Activated CD8-positive, alpha-beta T cell treated with anti-CD3 and anti-CD28 coated beads for 36 hours (primary cell): ENCODE measurements at places on chromosomes 7 and 10. TPM values are rescaled to one million over a fixed set of nuclear protein-coding genes. Genes with fewer than 3 reads are reported as not detected.
A peak's percentile ranks its signal among the peaks of the same experiment; 100 is the strongest.

- no peaks in the 10 kb centered on the region for H3K36me3 ChIP-seq
- no peak overlapping the region for H3K4me3 ChIP-seq
- H3K4me1 ChIP-seq = no peaks in the 10 kb centered on the region
- H3K27me3 ChIP-seq = no peaks in the 10 kb centered on the region
- DNase-seq = no peak
These were observed 300.7 kb downstream of the XPNPEP1 start for GRCh38 chr10:109622566-109622965.

Gene ANKRD7
- 1.2 TPM for total RNA-seq

GRCh38 chr7:134041477-134041876 lies 85.7 kb upstream of the LRGUK start:
- no peaks in the 10 kb centered on the region for H3K4me1 ChIP-seq
- no peak overlapping the region for H3K27ac ChIP-seq
- H3K4me3 ChIP-seq = no peak overlapping the region
- peaks cover 9% of the 10 kb centered on the region for H3K36me3 ChIP-seq

DNA sequence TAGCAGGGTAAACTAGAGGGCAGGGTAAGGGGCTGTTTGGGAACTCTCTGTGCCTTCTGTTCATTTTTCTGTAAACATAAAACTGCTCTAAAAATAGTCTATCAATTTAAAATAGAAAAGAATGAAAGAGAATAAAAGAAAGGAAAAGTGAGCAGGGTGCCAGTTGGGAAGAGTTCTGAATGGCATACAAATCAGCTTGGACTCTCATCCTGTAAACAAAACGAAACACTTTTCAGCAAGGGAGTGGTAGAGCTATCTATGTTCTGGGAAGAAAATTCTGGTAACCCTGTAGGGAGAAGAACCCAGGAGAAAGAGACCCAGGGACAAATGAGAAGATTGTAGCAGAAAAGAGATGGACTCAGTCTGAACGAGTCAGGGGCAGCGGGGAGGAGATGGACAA lies 24.6 kb downstream of the SCRN1 start:
- H3K36me3 ChIP-seq = peaks cover 1% of the 10 kb centered on the region
- no peaks in the 10 kb centered on the region for H3K27me3 ChIP-seq
- DNase-seq = no peak
- no peak overlapping the region for H3K4me3 ChIP-seq
- peaks cover 9% of the 10 kb centered on the region for H3K4me1 ChIP-seq

DNA sequence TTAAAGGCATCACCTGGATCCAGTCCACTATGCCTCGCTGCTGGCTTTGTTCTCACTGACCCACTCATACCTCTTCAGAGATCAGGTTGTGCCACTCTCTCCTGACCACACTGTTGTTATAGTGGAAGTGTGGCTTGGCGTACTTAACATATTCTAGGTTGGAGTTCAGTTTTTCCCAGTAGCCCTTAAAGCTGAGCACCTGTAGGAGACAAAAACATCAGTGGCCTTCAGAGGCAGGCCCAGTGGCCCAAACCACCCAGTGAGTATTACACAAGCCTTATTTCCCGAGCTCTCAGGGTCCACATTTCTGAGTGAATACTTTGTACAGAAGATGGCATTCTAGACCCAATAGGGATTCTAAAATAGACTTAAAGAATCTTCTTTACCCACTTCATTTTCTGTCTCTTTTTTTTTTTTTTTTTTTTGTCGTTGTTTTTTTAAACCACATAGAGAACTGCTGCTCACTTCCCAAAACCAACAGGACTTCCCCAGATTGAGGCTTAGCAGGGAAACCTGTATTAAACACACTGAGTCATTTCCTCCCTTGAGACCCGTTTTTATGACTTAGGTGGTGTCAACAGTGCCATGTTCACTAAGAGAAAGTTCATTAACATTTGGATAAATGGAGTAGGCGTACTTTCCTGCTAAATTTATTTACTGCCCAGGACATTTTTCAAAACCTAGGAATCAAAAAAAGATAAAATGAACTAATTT lies 85.8 kb downstream of the GSAP start:
- H3K4me3 ChIP-seq = peak overlapping the region; percentile 14
- H3K27me3 ChIP-seq = no peaks in the 10 kb centered on the region
- H3K36me3 ChIP-seq = no peaks in the 10 kb centered on the region
- peak; percentile 49 for DNase-seq
- peaks cover 54% of the 10 kb centered on the region for H3K4me1 ChIP-seq
- peak overlapping the region; percentile 75 for H3K27ac ChIP-seq

GRCh38 chr10:15182540-15183207 lies 14.2 kb upstream of the NMT2 start:
- peaks cover 24% of the 10 kb centered on the region for H3K4me1 ChIP-seq
- no peak for DNase-seq
- no peaks in the 10 kb centered on the region for H3K36me3 ChIP-seq
- no peak overlapping the region for H3K4me3 ChIP-seq
- no peak overlapping the region for H3K27ac ChIP-seq

Gene ZNF804B
- not detected for total RNA-seq

- no peaks in the 10 kb centered on the region for H3K36me3 ChIP-seq
- no peak for DNase-seq
- peaks cover 33% of the 10 kb centered on the region for H3K4me1 ChIP-seq
- peak overlapping the region; percentile 22 for H3K27ac ChIP-seq
These were observed 41.4 kb upstream of the NPFFR1 start for GRCh38 chr10:70324951-70325781.

- no peaks in the 10 kb centered on the region for H3K36me3 ChIP-seq
- H3K4me3 ChIP-seq = no peak overlapping the region
- peaks cover 6% of the 10 kb centered on the region for H3K27me3 ChIP-seq
- DNase-seq = no peak
- no peaks in the 10 kb centered on the region for H3K4me1 ChIP-seq
These were observed 13.2 kb downstream of the PTPRN2 start for GRCh38 chr7:158574308-158575036.

Gene OR6V1
- total RNA-seq = not detected

- no peaks in the 10 kb centered on the region for H3K36me3 ChIP-seq
- no peak overlapping the region for H3K4me3 ChIP-seq
- DNase-seq = no peak
- H3K27ac ChIP-seq = no peak overlapping the region
These were observed 468.8 kb upstream of the NRP1 start for GRCh38 chr10:33803248-33803647.

- no peak for DNase-seq
- H3K27me3 ChIP-seq = no peaks in the 10 kb centered on the region
- H3K4me3 ChIP-seq = no peak overlapping the region
- H3K36me3 ChIP-seq = no peaks in the 10 kb centered on the region
These were observed 12.5 kb upstream of the HERPUD2 start for GRCh38 chr7:35707422-35707821.

Gene ATE1
- 18.0 TPM for total RNA-seq

- H3K4me1 ChIP-seq = no peaks in the 10 kb centered on the region
- H3K27me3 ChIP-seq = no peaks in the 10 kb centered on the region
- no peak overlapping the region for H3K27ac ChIP-seq
- no peak for DNase-seq
- no peaks in the 10 kb centered on the region for H3K36me3 ChIP-seq
These were observed 126.2 kb upstream of the ETV1 start for GRCh38 chr7:14115701-14116100.

DNA sequence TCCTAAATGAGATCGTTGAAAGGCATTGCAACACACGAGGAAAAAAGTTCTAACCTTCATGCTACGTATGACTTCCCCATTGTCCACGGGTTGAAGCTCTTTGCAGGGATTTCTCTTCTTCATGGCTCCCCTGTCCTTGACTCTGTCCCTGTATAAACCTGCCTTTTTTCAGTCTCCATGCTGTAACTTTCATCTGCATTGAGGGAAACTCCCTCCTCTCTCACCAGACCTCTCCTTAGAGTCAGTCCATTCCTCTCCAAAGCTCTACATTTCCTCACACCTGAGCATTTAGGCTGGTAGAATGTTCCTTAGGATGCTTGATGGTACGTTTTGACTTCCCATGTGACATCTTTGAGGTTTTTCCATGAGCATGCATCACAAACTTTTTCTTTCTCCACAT lies 134.2 kb upstream of the FAM171A1 start:
- no peak overlapping the region for H3K27ac ChIP-seq
- H3K36me3 ChIP-seq = no peaks in the 10 kb centered on the region
- peaks cover 24% of the 10 kb centered on the region for H3K27me3 ChIP-seq
- no peaks in the 10 kb centered on the region for H3K4me1 ChIP-seq

DNA sequence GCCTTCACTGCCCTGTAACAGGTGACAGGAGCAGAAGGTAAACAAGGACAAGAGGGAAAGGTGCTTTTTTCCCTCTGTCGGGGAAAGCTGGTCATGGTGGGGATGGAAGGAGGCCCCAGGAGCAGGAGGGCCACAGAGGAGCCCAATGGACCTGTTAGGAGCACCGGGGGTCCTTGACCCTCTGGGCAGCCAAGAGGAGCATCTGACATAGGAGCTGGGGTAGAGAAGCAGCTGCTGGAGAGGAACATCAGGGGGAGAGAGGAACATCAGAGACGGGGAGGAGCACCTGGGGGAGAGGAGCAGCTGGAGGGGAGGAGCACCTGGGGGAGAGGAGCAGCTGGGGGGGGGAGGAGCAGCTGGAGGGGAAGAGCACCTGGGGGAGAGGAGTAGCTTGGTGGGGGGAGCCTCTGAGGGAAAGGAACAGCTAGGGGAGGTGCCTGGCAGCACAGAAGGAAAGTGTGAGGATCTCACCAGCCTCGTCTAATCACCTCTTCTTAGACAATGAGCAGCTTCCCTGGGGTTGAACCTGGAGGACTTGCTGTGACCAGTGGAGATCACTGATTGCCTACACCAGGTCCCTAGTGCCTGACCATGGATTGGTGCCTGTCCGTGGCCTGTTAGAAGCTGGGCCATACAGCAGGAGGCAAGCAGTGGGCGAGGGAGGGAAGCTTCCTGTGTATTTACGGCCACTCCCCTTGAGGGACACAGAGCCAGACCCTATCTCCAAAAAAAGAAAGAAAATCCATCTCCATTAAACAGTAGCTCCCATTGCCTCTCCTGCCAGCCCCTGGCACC lies 37.6 kb downstream of the JAKMIP3 start:
- H3K36me3 ChIP-seq = no peaks in the 10 kb centered on the region

Gene CRTAC1
- total RNA-seq = not detected

Gene THSD7A
- not detected for total RNA-seq

DNA sequence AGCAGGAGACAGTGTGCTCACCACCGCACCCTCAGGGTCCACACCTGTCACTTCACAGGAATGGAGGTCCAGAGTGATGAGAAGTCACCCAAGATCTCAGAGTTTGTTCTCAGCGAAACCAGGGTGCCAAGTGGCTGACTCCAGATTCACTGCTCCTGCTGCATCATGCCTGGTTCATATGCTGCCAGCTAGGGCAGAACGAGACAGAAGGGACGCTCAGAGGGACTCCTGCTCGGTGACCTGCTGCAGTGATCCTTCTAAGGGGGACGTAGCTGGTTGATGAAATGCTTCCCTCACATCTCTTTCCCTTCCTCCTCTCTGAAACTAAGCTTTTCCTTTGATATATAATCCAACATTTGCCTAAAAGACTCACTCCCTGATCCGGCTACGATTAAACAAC lies 248.5 kb downstream of the SFMBT2 start:
- DNase-seq = no peak
- no peak overlapping the region for H3K4me3 ChIP-seq
- H3K27ac ChIP-seq = no peak overlapping the region
- peaks cover 54% of the 10 kb centered on the region for H3K36me3 ChIP-seq
- H3K4me1 ChIP-seq = peaks cover 18% of the 10 kb centered on the region

GRCh38 chr7:2734751-2735571 lies 47.0 kb downstream of the AMZ1 start:
- DNase-seq = peak; percentile 37
- H3K36me3 ChIP-seq = peaks cover 16% of the 10 kb centered on the region
- no peaks in the 10 kb centered on the region for H3K27me3 ChIP-seq

GRCh38 chr10:1316121-1316808 lies 260.1 kb downstream of the WDR37 start:
- H3K4me3 ChIP-seq = no peak overlapping the region
- peaks cover 2% of the 10 kb centered on the region for H3K27me3 ChIP-seq
- no peaks in the 10 kb centered on the region for H3K36me3 ChIP-seq
- DNase-seq = no peak
- H3K4me1 ChIP-seq = no peaks in the 10 kb centered on the region
- no peak overlapping the region for H3K27ac ChIP-seq

- no peak overlapping the region for H3K4me3 ChIP-seq
- no peaks in the 10 kb centered on the region for H3K36me3 ChIP-seq
- no peak overlapping the region for H3K27ac ChIP-seq
- no peaks in the 10 kb centered on the region for H3K4me1 ChIP-seq
- peaks cover 11% of the 10 kb centered on the region for H3K27me3 ChIP-seq
These were observed 93.8 kb downstream of the CALD1 start for GRCh38 chr7:134873253-134873652.

DNA sequence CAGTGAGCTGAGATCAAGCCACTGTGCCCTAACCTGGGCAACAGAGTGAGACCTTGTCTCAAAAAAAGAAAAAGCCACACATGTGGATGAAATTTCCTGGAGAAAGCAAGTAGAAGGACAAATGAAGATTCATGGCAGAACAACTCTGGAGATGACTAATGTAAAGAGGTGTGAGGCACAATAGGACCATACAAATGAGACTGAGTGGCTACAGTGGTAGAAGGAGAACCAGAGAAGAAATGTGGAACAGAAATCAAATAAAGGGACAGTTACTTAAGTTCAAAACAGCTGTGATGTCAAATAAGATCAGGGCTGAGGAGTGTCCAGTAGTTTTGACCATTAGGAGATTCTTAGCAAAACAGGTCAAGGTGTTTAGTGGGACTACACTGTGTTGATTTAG lies 130.9 kb upstream of the CDK6 start:
- no peaks in the 10 kb centered on the region for H3K36me3 ChIP-seq
- H3K4me3 ChIP-seq = no peak overlapping the region

- no peaks in the 10 kb centered on the region for H3K36me3 ChIP-seq
- H3K4me3 ChIP-seq = no peak overlapping the region
- no peak for DNase-seq
These were observed 230.9 kb downstream of the BICC1 start for GRCh38 chr10:58743466-58744115.

GRCh38 chr10:127345231-127345965 lies 149.0 kb upstream of the INSYN2A start:
- H3K27ac ChIP-seq = no peak overlapping the region
- DNase-seq = no peak
- H3K4me3 ChIP-seq = no peak overlapping the region
- no peaks in the 10 kb centered on the region for H3K27me3 ChIP-seq
- H3K4me1 ChIP-seq = no peaks in the 10 kb centered on the region

DNA sequence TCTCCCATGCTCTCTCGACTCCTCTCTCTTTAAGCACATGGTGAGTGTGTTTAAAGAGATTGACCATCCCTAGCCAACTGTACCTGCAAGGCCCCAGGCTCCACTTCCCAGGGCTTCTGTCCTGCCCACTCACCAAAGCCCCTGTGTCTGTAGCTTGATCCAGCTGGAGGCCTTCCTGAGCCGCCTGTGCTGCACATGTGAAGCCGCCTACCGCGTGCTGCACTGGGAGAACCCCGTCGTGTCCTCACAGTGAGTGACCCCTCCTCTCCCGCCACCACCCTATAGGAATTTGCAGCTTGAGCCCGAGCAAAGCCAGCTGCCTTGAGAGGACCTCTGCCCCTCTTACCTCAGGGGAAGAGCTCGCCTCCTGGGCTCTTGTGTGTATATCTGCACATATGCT lies 11.2 kb downstream of the ZFYVE27 start:
- H3K36me3 ChIP-seq = peaks cover 37% of the 10 kb centered on the region
- H3K27me3 ChIP-seq = no peaks in the 10 kb centered on the region
- no peak overlapping the region for H3K27ac ChIP-seq

Gene SPDYE8
- not detected for total RNA-seq

- peaks cover 20% of the 10 kb centered on the region for H3K4me1 ChIP-seq
- no peak overlapping the region for H3K4me3 ChIP-seq
- H3K27ac ChIP-seq = no peak overlapping the region
These were observed 38.5 kb downstream of the ZMYND11 start for GRCh38 chr10:173741-174140.

- H3K36me3 ChIP-seq = peaks cover 2% of the 10 kb centered on the region
- H3K4me3 ChIP-seq = no peak overlapping the region
- no peak for DNase-seq
- H3K4me1 ChIP-seq = peaks cover 27% of the 10 kb centered on the region
- H3K27ac ChIP-seq = no peak overlapping the region
These were observed 70.9 kb upstream of the PRLHR start for GRCh38 chr10:118666350-118666749.
